ENCODE measurements at places on chromosomes 7 and 10. TPM values are rescaled to one million over a fixed set of nuclear protein-coding genes. Genes with fewer than 3 reads are reported as not detected.
A peak's percentile ranks its signal among the peaks of the same experiment; 100 is the strongest.

- DNase-seq = no peak
These were observed 2.9 kb downstream of the ECHS1 start for GRCh38 chr10:133370030-133370786.

DNA sequence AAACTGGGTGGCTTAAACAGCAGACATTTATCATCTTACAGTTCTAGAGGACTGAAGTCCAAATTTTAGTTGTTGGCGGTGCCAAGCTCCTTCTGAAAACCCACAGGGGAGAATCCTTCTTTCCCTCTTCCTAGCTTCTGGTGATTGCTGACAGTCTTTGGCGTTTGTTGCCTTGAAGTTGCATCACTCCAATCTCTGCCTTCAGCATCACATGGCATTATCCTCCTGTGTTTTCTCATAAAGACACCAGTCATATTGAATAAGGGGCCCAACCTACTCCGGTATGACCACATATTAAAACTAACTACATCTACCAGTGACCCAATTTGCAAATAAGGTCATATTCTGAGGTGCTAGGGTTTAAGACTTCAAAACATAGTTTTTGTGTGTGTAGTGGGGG is 472.1 kb upstream of the IGFBP3 start:
- DNase-seq = no peak

GRCh38 chr10:11560076-11560709 is 51.3 kb downstream of the USP6NL start:
- DNase-seq = no peak

- no peak for DNase-seq
These were observed 241.7 kb upstream of the AOAH start for GRCh38 chr7:36966039-36966438.

- DNase-seq = no peak
These were observed 96.7 kb upstream of the PIK3CG start for GRCh38 chr7:106768324-106768751.

- no peak for DNase-seq
These were observed 15.8 kb downstream of the MAT1A start for GRCh38 chr10:80273523-80274170.

DNA sequence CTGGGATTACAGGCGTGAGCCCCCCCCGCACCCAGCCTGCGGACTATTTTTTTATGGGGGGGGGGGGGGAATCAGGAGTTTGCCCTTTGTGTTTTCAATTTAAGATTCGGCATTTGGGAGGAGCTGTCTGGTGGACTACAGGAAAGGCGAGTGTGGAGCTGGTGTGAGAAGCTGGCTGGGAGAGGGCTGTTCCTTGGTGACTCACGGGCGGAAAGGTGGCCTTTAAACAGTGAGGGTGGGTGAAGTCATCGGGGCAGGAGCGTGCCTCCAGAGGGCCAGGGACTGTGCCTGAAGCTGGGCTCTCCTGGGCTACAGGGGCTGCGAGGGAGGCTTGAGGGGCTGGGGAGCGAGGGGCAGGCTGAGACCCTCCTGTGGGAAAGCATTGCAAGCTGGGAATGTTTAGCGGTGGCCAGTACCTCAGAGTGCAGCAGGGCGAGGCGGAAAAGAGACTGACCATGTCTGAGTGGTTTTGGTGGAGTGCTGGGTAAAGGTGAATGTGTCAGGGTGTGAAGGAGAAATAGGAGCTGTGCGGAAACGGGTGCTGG is 39.7 kb upstream of the ZNF32 start:
- no peak for DNase-seq

DNA sequence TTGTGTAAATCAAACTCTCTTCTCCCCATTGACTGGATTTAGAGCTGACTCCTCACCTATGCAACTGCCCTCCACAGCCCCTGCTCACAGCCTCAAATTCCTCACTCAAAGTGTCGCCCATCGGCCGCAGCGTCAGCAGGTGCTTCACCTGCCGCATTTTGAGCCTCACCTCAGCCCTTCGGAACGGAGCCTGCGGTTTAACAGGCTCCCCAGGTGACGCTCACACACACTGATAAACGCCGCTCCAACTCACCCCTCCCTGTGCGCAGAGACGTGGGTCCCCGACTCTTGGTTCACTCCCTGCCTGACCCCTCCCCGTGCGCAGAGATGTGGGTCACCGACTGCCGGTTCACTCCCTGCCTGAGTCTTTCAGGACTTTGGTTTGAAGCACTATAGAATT is 57.1 kb downstream of the CARD11 start:
- no peak for DNase-seq

DNA sequence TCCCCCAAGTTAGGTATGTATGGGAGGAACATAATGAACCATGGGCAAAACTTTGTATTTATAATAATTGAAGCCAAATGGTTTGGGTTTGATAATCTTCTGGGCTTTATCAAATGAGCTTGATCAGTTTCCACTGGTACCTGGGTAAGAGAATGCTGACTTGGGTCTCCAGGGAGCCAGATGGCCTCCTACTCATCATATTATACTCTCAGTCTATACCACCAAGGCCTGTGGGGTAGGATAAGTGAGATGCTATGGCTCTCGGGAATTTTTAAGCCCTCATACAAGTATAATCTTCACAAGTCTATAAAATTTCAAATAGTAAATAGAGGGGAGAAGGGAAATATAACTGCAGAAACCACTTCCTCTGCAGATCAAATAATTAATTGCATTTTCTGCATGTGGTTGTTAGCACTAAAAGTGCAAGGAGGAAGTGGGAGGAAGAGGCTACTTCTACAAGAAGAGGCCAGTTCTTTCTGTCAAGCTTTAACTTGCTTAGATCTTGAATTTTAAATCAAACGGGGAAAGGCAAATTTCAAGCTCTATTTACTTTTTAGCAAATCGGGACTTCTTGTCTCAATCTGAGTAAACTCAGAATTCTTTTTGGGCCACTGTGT is 349.0 kb downstream of the SORCS1 start:
- DNase-seq = no peak

DNA sequence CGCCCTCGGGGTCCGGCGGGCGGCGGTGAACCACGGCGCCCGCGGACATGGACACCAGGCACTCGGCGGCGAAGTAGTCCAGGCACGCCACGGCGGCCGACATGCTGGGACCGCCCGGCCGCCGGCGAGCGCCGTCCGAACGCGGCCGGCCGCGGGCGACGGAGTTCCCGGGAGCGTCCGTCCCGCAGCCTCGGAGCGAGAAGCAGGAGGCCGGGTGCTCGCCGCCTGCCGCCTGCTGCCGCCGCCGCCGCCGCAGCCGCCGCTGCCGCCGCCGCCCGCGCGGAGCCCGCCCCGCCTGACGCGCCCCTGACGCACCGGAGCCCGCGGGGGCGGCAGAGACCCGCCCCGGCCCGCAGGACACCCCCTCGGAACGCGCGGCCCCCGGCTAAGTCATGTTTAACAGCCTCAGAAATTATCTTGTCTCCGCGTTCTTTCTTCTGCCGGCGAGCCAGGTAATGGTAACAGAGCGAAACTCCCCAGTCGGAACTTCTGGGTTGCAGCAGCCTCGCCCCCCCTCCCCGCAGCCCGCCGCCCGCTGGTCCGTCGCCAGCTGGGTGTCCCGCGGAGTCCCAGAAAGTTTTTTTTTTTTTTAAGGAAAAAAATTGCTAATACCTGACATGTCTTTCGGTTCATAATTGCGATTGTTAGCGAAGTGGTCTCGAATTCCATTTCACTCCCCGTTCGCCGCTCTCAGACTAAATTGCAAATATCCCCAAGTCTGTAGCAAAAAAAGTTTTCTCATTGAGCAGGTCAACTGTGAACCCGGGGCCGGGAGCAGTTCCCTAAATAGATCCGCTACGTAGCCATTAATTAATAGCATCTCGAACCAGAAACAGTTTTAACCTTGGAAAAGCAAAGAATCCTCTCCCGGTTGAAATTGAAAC is at the start of gene KLF14:
TSS of gene KLF14 (minus strand) at position 277 of the 884 bp plus-strand sequence. CDS start at position 103, 174 bp downstream.
- DNase-seq = no peak

GRCh38 chr7:54985426-54986330 is 33.1 kb upstream of the EGFR start:
- peak; percentile 95 for DNase-seq

GRCh38 chr7:90824386-90825307 is 228.5 kb downstream of the CDK14 start:
- DNase-seq = no peak

GRCh38 chr7:155493744-155494538 is 36.0 kb downstream of the EN2 start:
- DNase-seq = no peak

DNA sequence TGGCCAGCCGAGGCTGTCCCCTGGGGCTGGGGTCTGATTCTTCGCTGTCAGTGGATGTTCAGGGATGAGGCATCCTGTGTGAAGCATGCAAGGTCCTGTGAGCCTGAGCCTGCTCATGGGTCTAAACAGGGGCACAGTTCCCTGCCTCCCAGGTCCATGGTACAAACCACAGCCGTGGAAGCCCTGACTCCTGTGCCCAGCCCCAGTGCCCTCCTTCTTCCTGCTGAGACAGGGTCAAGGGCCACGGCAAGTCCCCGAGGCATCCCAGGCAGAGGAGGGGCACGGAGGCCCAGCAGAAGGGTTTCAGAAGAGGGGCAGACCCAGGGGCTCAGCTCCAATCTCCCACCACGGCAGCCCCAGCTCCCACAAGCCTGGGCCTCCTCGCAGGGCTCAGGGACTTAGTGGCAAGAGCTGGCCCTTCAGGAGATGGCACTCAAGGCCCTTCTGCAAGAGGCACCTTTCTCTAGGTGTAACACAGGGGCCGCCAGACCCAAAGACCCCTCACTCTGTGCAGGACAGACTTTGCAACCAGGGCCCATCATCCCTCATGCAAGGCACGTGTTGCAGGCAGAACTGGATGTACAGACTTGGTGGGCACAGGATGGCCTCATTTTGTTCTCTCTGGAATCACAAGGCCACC is 248.8 kb downstream of the TCERG1L start:
- no peak for DNase-seq

GRCh38 chr7:125375942-125376341 is 446.3 kb upstream of the POT1 start:
- DNase-seq = no peak

DNA sequence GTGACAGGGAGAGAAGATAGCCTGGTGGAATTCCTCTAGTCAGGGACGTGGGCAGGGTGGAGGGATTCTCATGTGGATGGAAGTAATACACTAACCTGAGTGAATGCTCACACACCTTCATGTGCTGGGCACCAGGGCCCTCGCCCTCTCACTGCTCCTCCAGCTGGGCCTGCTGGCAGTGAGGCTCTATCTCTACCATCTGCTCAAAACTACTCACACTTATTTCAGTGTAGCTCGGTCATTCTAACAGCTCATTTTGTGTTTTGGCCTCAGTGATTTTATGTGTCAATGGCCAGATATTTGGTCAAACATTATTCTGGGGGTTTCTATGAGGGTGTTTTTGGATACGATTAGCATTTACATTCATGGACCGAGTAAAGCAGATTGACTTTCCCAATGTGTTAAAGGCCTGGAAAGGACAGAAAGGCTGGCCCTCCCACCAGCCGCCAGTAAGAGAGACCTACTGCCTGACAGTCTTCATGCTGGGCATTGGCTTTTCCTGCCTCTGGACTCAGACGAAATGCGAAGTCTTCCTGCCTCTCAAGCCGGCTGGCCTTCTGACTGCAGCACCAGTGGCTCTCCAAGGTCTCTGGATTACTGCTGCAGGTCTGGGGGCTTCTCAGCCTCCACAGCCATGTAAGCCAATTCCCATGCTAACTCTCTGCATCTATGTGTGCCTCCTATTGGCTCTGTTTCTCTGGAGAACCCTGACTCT is 335.4 kb downstream of the CXCL12 start:
- DNase-seq = no peak

GRCh38 chr7:70052691-70053090 is 454.4 kb downstream of the AUTS2 start:
- DNase-seq = no peak

GRCh38 chr7:14184292-14184864 is 194.9 kb upstream of the ETV1 start:
- no peak for DNase-seq

CPXM2 gene
- total RNA-seq = not detected

ORC5 gene
- 24.6 TPM for total RNA-seq

H2BK1 gene
- not detected for total RNA-seq

TMEM236 gene
- total RNA-seq = 0.05 TPM

OR2A1 gene
- not detected for total RNA-seq

BMI1 gene
- 55.1 TPM for total RNA-seq

LEP gene
- not detected for total RNA-seq

WNT8B gene
- not detected for total RNA-seq

NRAP gene
- not detected for total RNA-seq

AMPH gene
- total RNA-seq = not detected
